Stimulated activated CD4-positive, alpha-beta T cell treated with anti-CD3 and anti-CD28 coated beads, Interleukin-4, amount 100 ng/mL, for 24 hours (primary cell): ENCODE measurements at places on chromosomes 16 and 17.

DNA sequence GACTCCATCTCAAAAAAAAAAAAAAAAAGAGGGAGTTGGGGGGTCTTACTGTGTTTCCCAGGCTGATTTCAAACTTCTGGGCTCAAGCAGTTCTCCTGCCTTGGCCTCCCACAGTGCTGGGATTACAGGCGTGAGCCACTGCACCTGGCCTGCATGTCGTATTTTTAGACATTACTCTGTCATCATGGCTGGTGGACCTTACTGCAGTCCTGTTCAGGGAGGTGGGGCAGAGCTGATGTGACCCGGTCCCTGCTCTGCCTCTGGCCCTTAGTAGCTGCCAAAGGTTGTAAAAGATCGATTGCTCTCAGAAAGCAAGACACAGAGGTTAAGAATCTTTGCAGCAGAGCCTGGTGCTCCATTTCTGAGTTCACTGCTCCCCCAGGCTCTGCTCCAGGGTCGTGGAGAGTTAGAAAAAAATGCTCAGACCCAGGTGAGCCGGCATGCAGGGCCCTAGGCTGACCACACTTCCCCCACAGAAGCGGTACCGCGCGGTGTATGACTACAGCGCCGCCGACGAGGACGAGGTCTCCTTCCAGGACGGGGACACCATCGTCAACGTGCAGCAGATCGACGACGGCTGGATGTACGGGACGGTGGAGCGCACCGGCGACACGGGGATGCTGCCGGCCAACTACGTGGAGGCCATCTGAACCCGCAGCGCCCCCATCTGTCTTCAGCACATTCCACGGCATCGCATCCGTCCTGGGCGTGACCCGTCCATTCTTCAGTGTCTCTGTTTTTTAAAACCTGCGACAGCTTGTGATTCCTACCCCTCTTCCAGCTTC is 7.1 kb upstream of the LASP1NB start:
- DNase-seq, result no peak

GRCh38 chr17:68849673-68850610 is 105.2 kb downstream of the ABCA8 start:
- no peak for DNase-seq

DNA sequence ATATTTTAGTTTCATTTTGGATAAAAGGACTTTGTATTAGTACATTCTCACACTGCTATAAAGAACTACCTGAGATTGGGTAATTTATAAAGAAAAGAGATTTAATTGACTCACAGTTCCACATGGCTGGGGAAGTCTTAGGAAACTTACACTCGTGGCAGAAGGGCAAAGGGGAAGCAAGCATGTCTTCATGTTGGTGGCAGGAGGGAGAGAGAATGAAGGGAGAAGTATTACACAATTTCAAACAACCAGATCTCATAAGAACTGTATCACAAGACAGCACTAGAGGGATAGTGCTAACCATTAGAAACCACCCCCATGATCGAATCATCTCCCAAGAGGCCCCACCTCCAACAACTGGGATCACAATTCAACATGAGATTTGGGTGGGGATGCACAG is 142.9 kb downstream of the USP31 start:
- DNase-seq, result no peak

GRCh38 chr16:48535831-48536613 is 74.0 kb downstream of the N4BP1 start:
- no peak for DNase-seq

DNA sequence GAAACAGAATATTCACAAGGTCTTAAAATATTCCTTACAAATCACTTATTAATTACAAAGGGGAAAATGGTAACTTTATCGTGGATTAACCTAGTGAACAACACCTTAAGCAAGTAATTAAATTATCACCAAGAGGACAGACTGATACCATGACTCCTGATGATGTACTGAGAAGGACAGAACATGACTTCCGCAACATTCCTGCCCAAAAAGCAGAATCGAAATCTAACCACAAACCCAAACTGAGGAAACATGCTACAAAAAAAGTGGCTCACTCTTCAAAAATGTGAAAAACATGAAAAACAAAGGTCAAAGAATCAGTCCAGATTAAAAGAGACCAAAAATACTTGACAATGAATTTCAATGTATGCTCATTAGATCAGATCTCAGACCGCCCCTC is 151.5 kb downstream of the AATF start:
- DNase-seq, result no peak

DNA sequence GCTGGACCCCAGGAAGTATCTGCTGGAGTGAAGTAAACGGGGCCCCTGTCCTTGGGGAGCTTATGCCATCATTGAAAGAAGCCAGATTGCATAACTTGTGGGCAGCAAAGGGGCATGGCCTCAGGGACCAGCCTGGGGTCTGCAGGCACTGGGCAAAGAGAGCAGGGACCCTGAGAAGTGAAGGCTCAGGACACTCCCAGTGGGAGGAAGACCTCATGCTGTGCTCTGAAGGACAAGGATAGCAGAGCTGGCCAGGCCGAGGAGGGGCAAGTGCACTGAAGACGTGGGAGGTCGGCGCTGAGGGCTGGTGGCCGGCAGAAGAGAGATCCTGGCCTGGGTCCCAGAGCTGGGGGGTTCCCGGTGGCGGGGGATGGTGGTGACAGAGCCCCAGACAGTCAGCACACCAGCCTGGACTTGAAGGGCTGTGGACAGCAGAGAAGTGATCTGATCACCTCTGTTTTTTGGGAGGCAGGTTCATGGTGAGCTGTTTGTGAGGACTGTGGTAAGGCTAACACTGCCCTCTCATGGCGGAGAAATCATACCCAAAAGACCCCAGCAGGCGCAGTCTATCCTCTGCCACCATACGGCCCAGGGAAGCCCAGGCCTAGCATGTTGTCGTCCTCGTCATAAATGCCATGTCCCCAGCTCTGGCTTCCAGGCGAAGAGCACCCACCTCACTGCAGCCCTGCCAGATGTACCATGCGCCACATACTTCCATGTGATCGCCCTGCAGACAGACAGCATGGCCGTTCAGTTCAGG is 7.1 kb upstream of the CNP start:
- DNase-seq, result no peak

DNA sequence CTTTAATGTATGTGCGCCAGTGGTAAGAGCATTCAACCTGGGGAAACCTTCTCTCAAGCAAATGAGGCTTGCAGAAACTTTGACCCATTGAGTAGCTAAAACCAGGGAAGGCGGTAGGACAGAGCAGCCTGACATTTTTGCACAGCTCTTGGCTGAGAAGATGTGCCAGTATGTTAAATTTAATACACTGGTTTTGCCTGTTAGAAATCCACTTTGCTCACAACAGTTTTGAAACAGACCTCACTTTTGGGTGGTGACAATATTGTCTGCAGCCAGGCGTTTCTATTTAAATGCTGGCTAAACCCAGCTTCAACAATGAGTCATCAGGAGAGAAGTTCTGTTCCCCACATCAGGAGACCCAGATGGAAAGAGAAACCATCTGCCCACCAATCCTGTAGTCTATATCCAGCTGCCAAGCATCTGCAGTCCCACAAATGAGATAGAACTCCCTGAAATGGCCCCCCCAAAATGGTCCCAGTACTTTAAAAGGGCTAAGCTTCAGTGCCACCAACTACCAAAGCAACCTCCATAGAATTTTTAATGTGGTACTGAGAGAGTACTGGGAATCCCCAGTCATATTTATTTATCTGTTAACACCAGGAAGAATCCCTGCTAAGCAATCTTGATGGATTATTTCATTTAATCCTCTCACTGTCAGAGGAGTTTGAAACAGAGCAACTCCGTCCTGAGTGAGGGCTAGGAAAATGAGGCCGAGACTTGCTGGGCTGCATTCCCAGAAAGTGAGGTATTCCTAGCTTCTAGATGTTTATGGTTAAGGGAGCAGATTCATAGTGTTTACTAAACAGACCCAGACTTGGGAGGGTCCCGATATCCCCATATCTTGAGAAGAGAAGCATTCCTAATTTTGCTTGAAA is 29.0 kb upstream of the CLEC3A start:
- no peak for DNase-seq

DNA sequence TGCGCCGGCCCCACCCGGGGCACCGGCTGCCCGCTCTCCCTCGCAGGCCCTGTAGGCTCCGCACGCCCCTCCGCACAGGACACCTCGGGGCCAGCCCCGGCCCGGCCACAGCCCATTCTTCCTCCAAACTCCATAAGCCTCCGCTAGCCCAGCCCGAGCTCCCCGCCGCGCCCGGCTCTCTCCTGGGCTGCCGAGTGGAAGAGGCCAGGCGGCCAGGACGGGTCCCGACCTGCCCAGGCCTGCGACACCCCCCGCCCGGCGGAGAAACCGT is 397 bp downstream of the NCOR1 start:
- no peak for DNase-seq

- no peak for DNase-seq
Measured at GRCh38 chr16:29974291-29975133, 844 bp downstream of the TAOK2 start.

- no peak for DNase-seq
Measured at GRCh38 chr16:20853981-20854620, 46.1 kb downstream of the DCUN1D3 start.

GRCh38 chr17:43467981-43468581 is 15.7 kb upstream of the DHX8 start:
- DNase-seq, result no peak

DNA sequence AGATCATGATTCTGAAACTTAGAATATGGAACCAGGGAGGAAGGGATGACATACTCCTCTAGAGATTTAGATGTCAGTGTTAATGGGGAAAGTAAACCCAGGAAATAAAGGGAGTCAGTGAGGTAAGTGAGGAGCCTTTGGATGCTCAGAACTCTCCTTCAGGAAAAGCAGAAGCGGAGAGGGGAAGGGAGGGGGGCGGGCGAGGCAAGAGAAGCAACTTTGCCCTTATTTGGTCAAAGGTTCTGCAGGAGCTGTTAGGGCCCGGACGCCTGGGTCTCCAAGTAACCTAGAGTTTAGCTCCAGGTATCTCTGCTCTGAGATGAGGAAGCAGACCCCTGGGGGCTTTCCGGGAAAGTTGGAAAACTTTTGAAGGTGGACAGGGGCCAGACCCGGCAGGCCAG is 1.3 kb downstream of the PFN1 start:
- DNase-seq, result no peak

GRCh38 chr16:6698548-6698947 is 634.1 kb upstream of the RBFOX1 start:
- DNase-seq, result no peak

DNA sequence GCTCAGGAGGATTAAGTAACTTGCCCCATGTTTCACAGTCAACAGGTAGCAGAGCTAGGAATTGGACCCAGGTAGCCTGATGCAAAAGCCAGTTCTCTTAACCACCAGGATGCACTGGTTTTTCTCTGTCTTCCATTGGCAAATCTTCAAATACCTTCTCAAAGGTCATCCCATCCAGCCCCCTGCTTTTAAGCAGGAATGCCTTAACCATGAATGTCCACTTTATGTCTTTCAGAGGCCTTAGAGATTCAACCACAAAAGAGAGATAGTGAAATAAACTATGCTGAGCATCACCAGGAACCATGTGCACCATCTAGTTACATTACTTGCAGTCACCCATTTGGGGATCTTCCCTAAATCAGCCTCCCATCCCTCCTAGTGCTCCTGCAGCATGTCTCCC is 94.3 kb downstream of the C17orf67 start:
- no peak for DNase-seq

- no peak for DNase-seq
Measured at GRCh38 chr17:73519714-73520368, 124.4 kb downstream of the SDK2 start.

DNA sequence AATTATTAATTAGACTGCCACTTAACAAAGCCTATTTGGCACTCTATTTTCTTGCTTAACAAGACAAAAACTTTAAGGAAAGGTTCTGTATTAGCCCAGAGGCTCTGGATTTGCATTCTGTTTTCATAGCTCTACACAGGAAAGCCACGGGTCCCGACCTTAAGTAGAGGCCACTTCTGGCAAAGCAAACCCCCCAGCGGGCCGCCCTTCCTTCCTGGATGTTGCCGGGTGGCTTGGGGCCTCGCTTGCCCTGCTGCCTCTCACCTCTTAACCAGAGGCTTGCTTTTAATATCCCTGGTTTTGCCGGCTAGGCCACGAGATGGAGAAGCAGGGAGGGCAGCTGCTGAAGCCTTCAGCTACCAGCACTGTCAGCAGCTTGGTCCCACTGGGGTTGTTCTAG is 4.4 kb downstream of the RTN4RL1 start:
- no peak for DNase-seq

- DNase-seq, result no peak
Measured at GRCh38 chr16:79597277-79598062, 3.1 kb downstream of the MAF start.

GRCh38 chr17:47713980-47714700 is 18.9 kb upstream of the TBX21 start:
- no peak for DNase-seq

DNA sequence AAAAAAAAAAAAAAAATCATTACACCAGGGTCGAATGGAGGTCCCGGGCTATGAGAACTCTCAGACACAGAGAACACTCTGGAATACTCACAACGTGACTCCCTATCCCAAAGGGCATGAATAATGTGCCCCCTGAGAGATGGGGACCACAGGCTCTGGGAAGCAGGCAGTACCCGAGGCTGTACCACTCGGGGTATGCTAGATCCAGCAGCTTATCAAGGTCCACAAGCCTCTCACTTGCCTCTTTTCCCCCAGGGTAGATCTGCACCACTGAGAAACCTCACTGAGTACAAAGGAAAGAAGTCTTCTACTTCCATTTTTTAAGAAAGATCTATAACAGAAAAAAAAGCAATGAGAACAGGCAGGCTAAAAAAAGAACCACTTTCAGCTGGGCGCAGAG is 40.5 kb downstream of the WDR59 start:
- no peak for DNase-seq

DNA sequence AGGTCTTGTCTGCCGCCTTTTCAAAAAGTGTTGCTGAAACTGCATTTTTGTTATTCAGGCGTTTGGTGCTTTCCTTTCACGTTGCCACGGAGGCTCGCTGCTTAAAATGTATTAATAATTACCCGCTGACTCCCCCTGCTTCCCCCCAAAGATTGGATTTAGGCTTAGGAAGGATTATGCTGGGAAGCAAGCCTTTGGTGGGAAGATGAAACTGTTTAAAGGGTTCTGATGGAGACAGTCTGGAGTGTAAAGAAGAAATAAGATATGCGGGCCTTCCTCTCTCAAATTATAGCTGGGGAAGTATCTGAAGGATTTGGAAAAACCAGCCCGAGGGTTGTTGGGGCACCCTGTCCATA is 1.1 kb downstream of the KSR1 start:
- no peak for DNase-seq

- no peak for DNase-seq
Measured at GRCh38 chr16:69820926-69821541, 58.9 kb downstream of the WWP2 start.

- DNase-seq, result no peak
Measured at GRCh38 chr17:28977659-28978355, 26.5 kb upstream of the PHF12 start.

DNA sequence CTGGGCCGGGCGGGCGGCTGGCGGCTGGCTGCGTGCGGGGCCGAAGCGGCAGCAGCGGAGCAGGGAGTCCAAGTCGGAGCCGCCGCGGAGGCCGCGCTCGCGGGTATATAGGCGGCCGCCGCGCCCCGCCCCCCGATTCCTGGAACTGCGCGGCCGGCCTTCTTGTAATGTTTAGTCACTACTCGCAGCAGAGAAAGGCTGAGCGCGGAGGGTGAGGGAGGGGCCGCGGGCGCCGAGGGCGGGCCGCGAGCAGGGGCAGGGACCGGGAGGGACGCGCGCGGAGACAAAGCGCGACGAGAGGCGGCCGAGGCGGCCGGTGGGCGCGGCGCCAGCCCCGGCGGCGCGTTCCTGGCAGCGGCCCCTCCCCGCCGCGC is at the start of gene SOCS3:
TSS of gene SOCS3 (minus strand) at position 81 of the 374 bp plus-strand sequence. CDS start 982 bp downstream, outside the sequence.
- peak; percentile 96 for DNase-seq
